MCF 10A (cell line): ENCODE measurements at places on chromosomes 3 and 15.

DNA sequence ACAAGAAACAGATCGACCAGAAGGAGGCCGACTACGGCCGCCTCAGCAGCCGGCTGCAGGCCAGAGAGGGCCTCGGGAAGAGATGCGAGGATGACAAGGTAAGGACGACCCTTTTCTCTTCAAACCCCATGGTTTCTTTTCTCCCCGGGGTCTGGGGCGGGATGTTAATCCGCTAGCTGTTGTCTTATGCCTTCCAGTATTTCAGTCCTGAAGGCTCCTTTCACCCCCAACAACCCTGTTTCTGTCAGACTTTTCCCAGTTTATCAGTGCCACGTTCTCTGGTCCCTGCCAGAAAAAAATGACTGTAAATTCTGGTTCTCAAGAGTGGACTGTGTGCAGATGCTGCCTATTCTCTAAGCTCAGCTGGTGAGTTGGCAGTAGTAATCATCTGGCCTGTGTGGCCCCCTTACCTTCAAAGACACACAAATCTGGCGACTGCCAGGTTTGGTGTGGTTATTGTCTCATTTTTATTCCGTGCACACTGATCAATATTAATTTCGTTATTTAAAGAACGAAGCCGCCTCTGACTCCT, 806 bp downstream of the GOLM2 start:
- no peak for DNase-seq

DNA sequence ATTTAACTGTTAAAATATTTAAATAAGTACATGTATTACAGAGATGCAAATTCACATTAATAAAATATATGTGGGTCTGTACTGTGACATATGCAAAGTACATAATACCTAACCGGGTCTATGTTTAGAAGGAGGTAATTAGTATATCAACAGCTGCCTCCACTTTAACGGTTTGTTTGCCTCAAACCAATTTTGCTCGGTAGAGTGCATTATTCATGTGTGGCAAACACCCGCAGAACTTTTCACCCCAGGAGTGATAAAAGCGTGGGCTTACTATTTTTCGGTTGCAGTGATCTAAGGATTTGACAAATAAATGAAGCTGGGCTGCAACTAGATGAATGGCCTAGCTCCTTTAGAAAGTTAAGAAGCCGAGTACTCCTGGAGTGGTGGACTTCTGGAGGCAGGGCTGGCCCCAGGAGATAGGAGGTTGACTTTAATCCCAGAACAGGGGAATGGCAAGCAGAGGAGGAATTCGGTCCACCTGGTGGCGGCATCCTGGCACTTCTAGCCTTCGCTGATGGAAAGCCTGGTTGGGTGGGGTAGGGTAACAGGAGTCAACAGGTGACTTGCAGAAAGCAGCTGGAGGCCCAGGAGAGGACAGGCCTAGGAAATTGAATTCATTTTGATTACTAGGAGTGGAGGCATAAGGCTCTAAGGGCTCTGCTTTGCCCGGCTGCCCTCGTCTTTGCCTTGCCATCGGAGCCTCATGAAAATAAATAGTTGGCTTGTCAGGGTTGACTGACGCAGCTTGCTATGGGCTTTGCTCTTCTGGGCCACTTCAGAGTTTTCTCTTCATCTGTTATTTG, 2.4 kb downstream of the SLCO3A1 start:
- DNase-seq, result peak; percentile 63

DNA sequence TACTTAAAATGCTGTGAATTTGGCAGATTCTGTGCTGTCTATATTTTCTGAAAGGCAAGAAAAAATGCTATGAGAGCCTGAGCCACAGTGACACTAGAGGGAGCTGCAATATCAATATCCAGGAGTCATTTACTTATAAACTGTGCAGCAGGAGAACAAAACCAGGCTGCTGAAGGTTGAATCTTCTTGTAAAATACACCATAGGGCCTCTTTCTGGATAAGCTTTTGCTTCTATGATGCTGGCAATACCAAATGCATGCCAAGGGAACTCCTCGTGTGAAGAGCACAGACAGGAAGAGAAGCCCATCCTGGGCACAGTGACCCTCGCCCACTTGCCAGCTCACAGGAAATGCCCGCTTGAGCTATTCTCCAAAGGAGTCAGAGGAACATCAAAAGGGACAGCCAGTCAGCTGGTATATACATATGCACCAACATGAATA, 48.0 kb upstream of the TSPAN3 start:
- DNase-seq, result peak; percentile 66

GRCh38 chr3:122942937-122943827, 84.4 kb downstream of the SEMA5B start:
- DNase-seq, result peak; percentile 80

- no peak for DNase-seq
Measured at GRCh38 chr3:186879781-186880180, 37.3 kb downstream of the ADIPOQ start.

GRCh38 chr3:171778493-171778892, 31.8 kb downstream of the PLD1 start:
- no peak for DNase-seq

DNA sequence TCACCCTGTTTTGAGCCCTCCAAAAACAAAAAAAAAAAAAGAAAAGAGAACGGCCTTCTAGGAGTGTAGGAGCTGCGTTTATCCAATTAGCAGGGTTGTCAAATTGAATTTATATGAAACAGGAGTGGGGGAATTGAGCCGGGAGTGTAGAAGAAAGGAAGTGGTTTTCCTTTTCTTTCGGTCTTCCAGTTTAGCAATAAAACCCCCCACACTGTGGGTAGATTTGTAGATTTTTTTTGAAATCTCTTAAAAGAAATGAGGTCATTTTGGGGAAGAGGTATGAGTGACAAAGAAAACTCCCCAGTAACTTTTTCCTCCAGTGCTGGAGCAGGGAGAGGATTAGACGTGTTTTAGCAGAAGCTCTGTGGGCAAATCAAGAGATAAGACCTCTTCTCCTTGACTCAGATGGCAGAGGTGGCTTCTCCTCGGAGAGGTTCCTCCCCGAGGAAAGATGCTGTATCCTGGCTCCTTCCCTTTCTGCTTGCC, 30.8 kb downstream of the BOC start:
- no peak for DNase-seq

GRCh38 chr15:58551084-58551763, 119.4 kb downstream of the LIPC start:
- no peak for DNase-seq

GRCh38 chr15:27933562-27933961, 165.6 kb downstream of the OCA2 start:
- no peak for DNase-seq

GRCh38 chr15:67065531-67066005, at the start of gene SMAD3:
SMAD3 (plus strand) TSS chr15:67065602; CDS start chr15:67066155, 553 bp downstream.
- DNase-seq, result peak; percentile 91

GRCh38 chr3:87136066-87136596, 91.0 kb upstream of the CHMP2B start:
- DNase-seq, result no peak

DNA sequence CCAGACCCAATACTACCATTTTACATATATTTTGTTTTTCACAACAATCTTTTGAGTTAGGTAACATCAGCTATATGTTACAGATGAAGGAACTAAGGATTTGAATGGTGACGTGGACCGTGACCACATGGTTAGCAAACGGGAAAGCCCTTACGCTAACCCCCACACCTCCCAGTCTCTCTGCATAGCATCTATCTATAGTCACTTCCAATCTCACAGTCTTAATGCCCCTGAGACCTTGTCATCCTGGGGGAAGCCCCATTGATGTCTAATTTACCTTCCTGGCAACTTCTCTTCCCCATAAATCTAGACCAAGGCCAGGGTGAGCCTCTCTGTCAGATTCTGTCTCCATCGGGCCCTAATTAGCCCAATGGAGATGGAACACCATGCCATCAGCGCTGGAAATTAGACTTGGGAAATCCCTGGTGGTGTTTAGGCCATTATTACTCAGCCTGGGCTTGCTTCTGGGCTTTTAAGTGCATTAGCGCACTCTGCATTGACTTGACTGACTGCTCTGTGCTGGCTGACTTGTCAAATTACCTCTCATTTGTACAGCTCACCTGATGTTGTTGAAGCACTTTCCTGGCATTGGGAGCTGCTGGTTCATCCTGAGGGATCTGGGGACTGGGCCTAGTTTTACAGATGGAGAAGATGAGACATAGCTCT, 34.0 kb upstream of the SH3GL3 start:
- no peak for DNase-seq

DNA sequence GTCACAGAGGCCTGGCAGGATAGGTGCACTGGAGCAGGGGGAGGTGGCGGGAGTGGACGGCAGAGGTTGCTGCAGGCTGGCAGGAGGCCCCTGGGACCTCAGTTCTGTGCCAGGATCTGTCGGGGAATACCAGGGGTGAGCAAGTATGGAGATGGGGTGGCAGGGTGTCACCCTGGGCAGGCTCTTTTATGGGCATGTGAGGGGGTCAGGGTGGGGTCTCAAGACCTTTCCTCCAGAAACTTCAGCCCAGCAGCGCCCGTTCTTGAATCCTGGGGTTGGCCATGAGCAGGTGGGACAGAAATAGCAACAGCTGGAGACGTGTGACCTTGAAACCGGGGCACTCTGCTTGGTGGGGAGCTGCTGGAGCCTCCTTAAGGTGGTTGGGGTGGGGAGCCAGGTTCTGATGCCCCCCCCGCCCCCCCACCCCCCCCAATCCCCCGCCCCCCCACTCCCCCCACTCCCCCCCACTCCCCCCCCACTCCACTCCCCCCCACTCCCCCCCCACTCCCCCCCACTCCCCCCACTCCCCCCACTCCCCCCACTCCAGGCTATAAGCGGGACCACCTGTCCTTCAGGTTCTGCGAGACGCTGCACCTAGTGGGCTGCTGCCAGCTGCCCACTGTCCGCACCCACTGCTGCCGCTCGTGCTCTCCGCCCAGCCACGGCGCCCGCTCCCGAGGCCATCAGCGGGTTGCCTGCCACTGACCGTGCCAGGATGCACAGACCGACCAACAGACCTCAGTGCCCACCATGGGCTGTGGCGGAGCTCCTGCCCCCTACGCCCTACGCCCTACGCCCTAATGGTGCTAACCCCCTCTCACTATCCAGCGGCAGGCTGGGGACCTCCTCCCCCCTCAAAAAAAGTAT, 84.9 kb downstream of the TBC1D2B start:
- DNase-seq, result no peak

DNA sequence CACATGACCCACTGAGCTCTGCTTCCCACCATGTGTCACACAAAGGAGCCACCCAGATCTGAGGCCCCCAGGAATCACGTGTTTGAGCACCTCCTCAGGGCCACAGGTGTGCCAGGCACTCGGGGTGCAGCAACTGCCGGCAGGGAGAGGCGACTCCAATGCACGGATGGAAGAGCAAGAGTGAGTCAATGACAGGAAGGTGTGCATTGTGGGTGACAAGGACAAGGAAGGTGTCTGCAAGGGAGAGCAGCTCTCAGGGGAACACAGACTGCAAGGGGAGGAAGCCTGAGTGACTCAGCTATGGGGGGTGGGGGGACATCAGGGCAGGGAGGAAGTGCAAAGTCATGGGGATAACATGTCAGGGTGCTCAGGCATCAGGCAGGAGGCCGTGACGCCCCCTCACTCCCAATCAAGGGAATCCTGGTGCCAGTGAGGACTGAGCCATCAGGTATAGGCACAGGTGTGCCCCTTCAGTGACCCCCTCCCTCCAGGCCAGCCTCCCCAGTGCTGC, 67.4 kb downstream of the NUP210 start:
- DNase-seq, result peak; percentile 3

GRCh38 chr15:31828594-31828993, 201.7 kb upstream of the CHRNA7 start:
- no peak for DNase-seq

DNA sequence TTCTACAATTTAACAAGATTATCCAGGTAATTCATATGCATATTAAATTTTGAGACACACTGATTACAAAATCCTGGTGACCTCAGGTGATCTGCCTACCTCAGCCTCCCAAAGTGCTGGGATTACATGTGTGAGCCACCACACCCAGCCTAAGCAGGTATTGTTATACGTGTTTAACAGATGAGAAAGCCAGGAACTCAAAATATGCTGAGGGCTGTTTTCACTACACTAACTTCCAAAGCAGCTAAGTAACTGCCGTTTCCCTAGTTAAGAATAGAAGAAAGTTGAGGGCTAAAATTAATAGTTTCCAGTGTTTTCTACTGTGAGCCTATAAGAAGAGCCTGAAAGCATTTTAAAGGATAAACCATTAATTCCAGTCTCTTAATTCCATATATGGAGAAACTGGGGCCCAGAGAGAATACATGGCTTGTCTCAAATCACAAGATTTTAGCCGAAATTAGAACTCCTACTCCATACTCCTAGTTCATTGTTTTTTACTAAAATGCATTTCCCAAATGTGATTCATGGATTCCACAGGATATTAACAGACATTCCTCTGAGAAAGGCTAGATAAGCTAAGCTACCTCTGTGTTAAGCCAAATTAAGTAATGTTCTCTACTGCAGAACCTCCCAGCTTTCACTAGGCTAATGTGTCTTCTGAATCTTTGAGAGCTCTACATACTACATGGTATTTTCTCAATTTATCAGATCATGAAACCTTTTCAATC, 17.0 kb upstream of the AVEN start:
- no peak for DNase-seq
